ENCODE measurements at places on chromosomes 5 and 9.

DNA sequence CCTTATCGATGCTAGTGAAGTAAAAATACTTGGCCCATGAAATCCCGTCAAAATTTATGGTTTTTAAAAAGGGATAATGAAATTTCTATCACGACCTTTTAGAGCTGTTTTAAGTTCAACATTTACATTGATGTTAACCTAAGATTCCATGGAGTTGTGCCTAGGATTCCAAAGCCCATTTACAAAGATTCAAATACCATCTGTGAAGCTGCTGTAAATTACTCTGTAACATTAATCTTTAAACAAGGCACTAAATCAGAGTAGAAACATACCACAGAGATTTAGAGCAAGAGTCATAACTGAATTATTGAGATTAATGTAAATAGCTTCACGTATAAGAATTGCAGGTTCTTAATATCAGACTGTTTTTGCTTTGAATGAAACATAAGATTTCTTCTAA, 17.7 kb downstream of the POU5F2 start:
- no peak for DNase-seq

DNA sequence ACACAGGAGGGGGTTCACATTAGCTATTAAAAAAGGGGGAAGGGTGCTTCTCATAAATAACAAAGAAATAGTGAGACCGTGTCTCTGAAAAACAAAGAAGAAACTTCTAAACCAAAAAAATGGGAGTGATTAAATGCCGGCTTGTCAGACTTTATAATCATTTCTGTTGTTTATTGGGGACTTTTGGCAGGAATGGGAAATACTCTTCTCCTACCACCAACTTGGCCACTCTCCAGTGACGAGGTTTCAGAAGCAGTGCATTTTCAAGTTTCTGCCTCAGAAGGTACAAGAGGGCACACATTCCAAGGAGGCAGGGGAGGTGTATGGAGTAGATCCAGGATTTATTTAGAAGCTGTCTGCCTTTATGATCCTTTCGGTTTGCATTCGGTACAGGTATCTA, 46.2 kb downstream of the LIX1 start:
- no peak for DNase-seq

- no peak for DNase-seq
These were observed 35.9 kb upstream of the RAI14 start for GRCh38 chr5:34620185-34620584.

- DNase-seq, result no peak
These were observed 6.8 kb downstream of the FAM219A start for GRCh38 chr9:34451545-34451944.

- DNase-seq, result no peak
These were observed 19.8 kb downstream of the CORO2A start for GRCh38 chr9:98172604-98173003.
